ENCODE measurements at places on chromosomes 2 and 18. TPM values are rescaled to one million over a fixed set of nuclear protein-coding genes. Genes with fewer than 3 reads are reported as not detected.

FRZB gene
- total RNA-seq = not detected

CENPA gene
- total RNA-seq = 39.0 TPM

LOXL3 gene
- total RNA-seq = 1.4 TPM

OTOS gene
- total RNA-seq = not detected

DQX1 gene
- 2.5 TPM for total RNA-seq

SPRED2 gene
- 29.0 TPM for total RNA-seq

CCL20 gene
- total RNA-seq = 0.81 TPM

HOXD12 gene
- not detected for total RNA-seq

ITPRID2 gene
- 193 TPM for total RNA-seq

ZNF396 gene
- total RNA-seq = 0.42 TPM

TXNDC9 gene
- total RNA-seq = 66.7 TPM

CNGA3 gene
- total RNA-seq = not detected

NCKAP5 gene
- total RNA-seq = 3.0 TPM

MOCOS gene
- 1.6 TPM for total RNA-seq

NOL4 gene
- total RNA-seq = not detected

FTCDNL1 gene
- 1.4 TPM for total RNA-seq

DSC3 gene
- 140 TPM for total RNA-seq

CD226 gene
- total RNA-seq = 0.75 TPM

PLEKHH2 gene
- total RNA-seq = 1.2 TPM

EN1 gene
- not detected for total RNA-seq

SP5 gene
- not detected for total RNA-seq

HJURP gene
- 40.1 TPM for total RNA-seq

GALM gene
- 2.9 TPM for total RNA-seq

ST8SIA5 gene
- total RNA-seq = not detected

LBX2 gene
- 0.61 TPM for total RNA-seq

RAMP1 gene
- 4.3 TPM for total RNA-seq

MAB21L4 gene
- total RNA-seq = 0.17 TPM

HES6 gene
- total RNA-seq = 3.2 TPM

WIPF1 gene
- 5.8 TPM for total RNA-seq

MFF gene
- total RNA-seq = 72.3 TPM

REG1B gene
- not detected for total RNA-seq

NEU4 gene
- not detected for total RNA-seq

TUBA4B gene
- total RNA-seq = not detected

KLHL41 gene
- total RNA-seq = 0.18 TPM

CABYR gene
- 7.2 TPM for total RNA-seq

TUBB8B gene
- total RNA-seq = 0.67 TPM

GPR35 gene
- 0.07 TPM for total RNA-seq

TRMT61B gene
- total RNA-seq = 23.1 TPM

DHX57 gene
- 26.6 TPM for total RNA-seq
